ENCODE measurements at places on chromosomes 2 and 18.

DNA sequence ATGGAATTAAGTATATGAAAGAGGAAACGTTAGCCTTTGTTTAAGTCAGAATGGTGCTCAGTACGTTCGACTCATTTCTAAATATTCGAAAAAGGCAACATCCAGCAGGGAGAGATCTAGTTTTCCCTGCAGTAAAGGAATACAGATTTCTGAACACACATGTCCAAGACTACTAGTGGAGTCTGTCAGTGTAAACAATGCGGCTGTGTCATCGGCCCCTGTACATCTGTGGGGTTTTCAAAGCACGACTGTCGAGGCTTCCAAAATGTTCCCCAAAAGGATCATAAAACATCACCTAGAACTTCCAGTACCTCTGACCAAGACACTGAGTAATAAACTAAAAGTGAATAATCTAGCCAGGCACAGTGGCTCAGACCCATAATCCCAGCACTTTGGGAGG is 112.8 kb downstream of the ZNF516 start:
- DNase-seq = no peak

DNA sequence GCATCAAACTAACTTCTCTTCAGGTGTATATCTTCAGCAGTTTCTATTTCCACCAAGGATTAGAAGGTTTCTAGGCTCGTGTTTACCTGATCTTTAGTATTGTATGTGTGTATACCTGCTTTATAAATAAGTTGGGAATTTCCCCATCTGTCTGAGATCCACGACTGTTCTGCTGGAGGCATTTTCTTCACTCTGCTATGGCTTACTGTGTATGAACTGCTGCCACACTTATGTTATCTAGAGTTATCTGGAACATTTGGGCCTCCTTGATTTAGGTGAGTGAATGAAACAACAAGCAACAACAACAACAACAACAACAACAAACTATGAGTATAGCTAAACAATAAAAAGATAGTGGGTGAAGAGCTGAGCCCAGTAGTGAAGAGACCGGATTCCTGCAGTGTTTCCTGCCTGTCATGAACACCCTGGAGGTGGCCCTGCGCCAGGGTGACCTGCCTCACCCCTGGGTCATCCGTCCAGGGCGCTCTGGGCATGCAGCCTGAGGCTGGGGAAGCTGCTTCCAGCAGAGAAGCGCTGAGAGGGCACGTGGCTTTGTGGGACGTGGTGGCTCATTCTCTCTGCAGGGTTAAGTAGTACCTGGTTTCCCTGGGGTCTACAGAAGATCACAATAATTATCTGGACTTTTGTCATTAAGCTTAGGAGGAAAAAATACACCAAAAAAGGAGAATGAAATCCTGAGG is 56.1 kb upstream of the GATA6 start:
- DNase-seq = peak; percentile 10

DNA sequence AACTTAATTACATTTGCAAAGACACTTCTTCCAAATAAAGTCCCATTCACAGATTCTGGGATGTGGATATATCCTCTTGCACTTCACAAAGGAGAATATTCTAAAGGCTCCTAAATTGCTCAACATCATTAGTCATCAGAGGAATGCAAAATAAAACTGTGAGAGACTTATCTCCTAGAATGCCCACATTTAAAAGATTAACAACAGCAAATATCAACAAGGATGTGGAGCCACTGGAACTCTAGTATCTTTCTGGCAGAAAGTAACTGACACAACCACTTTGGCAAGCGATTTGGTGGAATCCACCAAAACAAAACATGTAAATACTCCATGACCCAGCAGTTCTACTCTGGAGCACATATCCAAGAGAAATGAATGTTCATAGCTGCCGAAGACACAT is 4.6 kb downstream of the NEU2 start:
- DNase-seq = peak; percentile 46

DNA sequence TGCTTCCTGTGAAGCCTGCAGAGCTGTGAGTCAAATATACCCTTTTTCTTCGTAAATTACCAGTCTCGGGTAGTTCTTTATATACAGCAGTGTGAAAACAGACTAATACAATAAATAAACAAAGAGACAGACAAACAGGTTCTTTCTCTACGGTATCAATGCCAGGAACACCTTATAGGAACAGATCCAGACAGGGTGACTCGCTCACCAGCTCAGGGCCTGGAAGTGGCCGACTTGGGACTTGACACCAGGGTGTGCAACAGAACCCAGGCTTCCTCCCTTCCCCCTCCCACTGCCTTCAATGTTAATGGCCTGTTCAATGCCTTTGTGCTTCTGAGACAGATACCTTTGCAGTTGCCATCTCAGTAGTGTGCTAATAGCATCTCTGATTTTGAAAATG is 309.5 kb downstream of the ALK start:
- no peak for DNase-seq

- DNase-seq = no peak
These were observed 38.0 kb downstream of the BMP10 start for GRCh38 chr2:68833162-68833561.

- DNase-seq = no peak
These were observed 858 bp upstream of the RTP5 start for GRCh38 chr2:241868661-241869081.

- no peak for DNase-seq
These were observed 434.7 kb downstream of the PTPRM start for GRCh38 chr18:8001711-8002301.

DNA sequence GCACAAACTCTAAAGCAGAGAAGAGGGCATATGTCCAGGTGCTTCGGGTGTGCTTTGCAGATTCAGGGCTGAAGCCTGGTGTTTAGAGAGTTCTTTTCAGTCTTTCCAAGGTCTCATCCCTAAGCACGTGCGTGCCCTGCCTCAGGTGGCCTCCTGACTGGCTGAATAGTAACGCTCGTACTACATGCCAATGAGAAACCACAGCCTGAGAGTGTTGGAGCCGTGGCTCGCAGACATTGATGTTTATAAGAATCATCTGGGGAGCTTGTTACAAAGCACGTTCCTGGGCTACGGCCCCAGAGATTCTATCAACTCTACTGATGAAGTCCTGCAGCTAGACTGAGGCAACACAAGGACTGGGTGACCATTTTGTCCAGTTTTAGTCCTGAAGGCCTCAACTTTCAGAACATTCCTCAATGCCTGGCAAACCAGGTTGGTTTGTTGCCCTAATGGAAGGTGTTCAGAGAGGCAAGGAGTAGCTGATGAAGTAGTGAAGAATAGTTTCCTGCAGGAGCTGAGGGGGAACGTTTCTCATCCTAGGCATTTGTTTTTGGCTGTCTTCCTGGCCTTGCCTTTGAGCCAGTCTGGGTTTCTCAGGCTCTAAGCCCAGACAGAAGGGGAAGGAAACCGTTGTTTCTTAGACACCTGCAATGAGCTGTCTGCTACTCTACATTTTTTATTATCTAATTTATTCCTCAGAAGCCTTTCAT is 31.5 kb upstream of the HAAO start:
- DNase-seq = no peak

DNA sequence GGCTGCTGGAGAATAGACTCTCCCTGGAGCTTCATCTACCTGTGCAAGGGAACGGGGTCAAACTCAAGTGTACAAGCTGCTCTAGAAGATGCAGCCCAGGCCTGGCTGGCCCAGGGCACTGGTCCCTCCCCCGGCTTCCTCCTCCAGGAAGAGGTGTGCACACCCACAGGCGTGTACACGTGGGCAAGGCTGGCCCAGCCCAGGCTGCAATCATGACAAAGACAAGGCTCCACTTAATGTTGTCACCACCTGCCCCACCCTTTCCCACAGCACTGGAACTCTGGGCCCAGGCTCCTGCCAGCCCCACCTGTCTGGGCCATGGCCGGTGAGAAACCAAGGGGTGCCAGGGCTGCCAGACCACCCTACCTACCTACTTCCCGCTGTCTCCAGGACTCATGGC is 29.6 kb upstream of the ALPP start:
- no peak for DNase-seq

DNA sequence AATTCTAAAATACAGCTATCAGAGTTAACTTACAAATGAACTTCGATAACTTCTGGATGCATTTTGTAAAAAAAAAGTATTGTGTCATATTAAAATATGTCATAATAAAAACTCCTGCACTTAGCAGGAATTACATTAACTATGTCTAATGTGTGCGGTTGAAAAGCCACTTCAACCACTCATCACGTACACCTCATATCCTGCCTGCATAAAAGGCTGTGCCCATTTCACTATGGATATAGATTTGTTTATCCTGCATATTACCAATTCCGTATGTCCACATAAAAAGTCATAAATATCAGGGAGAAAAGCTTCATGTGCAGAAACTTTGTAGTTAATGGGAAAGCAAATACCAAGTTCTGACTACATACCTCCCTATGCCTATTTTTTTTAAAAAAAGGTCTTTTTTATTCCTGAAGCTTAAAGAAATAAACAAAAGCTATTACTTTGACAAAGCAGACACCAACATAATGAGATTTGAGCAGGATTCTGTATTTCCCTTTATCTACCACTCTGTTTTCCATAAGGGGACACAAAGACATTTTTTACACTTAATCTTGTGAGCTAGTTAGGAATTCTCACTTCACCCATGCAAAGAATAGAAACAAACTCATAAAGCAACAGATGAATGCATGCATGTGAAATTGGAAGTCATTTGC is 96.1 kb downstream of the PPP1R1C start:
- DNase-seq = no peak

DNA sequence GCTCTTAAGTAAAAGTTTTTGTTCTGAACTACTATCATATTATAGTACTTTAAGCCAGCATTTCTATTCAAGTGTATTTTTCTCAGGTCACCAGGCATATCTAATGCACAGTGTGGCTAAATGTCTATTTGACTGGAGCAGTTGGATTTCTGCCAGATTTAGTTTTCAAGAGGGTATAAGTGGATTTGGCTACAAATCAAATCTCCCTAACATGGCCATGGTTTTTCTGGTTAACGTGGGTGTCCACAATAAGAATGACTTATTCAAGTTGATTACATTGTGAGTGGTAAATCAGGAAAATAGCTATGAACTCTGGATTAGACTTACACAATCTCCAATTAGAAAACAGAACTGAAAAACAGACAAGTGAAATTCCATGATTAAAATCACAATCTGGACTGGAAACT is 5.7 kb upstream of the CHN1 start:
- no peak for DNase-seq

DNA sequence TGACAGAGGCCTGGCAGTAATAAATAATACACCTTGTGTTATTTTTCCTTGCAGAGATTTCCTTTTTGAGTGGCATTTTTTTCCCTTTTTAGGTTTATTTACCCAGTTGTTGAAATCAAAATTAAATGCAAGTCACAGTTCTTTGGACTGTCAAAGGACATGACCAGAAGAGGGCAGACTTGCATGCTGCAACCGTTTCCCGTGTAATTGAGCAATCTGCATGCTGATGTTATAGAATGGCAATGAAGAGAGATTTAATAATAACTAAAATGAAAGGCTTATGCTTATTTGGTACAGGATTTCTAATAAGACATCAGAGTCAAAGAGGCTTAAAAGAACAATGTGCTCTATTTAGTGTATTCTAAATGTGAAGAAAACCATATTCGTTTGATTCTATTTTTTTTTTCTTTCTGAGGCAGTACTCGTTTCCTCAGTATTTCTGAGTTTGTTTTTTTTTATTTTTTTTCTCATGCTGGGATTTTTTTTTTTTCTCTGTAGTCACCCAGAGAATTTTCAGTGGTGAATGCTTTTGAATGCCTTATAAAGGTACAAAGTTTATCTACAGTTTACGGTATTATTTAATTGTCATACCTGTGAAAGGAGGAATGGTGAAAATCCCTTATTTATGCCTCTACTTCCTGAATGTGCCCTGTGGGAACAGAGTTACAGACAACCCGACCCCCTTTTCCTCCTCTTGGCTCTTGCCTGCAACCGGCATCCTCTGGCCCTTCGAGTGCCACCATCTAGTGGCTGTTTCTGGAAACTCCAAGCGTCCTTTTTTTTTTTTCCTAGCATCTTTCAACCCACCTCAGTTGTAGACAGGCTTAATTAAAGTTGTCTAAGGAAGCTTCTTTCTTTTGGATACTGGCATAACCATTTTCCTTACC is 368.5 kb downstream of the LRRTM1 start:
- peak; percentile 61 for DNase-seq

Data from EL (cell line).